ENCODE measurements at places on chromosomes 13 and 19.

DNA sequence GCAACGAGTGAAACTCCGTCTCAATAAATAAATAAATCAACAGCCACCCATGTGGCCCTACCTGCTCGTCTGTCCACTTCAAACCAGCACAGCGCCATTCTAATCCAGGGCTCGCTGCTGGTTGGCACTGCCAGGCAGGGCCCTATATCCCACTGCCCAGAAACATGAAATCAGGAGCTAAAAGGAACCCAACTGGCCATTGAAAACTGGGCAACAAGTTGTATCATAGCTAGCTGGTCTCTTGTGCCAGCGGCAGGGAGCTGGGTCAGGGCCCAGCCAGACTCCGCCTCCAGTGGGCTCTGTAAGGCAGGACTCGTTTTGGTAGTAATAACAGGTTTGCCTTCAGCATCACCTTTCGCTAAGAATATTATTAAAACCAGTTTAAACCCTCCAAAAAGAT is 39.3 kb downstream of the GGACT start:
- DNase-seq: no peak

GRCh38 chr13:75356421-75356820 is 125.5 kb downstream of the TBC1D4 start:
- DNase-seq: no peak

DNA sequence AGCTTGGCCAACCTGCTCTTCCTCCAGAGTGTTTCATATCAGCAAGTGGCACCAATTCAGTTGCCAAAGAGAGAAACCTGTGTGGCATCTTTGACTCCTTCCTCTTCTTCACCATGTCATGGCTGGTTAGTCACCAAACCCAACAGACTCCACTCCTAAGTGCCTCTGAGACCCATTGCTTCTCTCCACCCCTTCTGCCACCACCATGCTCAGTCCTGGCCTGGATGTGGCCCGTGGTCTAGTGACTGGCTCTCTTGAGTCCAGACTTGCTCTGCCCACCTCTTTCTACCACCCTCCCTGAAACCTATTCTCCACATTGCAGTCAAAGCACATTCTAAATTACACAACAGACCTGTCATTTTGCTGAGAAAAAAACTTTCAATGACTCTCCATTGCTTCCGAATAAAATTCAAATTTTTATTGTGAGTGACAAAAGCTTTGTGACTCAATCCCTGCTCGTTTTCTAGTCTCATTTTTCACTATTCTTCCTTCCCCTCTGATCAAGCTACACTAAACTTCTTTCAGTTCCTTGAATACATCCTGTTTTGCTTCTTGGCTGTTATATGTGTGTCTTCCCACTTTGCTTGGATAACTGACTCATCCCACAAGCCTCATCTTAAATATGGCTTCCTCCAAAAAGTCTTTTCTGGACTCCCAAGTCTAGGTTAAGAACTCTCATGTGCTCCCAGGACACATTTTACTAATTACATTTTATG is 12.0 kb upstream of the TNFSF11 start:
- no peak for DNase-seq

DNA sequence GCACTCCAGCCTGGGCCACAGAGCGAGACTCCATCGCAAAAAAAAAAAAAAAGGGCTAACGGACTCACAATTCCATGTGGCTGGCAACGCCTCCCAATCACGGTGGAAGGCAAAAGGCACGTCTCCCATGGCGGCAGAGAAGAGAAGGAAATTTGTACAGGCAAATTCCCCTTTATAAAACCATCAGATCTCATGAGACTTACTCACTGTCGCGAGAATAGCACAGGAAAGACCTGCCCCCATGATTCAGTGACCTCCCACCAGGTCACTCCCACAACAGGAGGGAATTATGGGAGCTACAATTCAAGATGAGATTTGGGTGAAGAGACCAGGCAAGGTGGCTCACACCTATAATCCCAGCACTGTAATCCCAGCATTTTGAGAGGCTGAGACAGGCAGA is 18.7 kb upstream of the NMRK2 start:
- no peak for DNase-seq

DNA sequence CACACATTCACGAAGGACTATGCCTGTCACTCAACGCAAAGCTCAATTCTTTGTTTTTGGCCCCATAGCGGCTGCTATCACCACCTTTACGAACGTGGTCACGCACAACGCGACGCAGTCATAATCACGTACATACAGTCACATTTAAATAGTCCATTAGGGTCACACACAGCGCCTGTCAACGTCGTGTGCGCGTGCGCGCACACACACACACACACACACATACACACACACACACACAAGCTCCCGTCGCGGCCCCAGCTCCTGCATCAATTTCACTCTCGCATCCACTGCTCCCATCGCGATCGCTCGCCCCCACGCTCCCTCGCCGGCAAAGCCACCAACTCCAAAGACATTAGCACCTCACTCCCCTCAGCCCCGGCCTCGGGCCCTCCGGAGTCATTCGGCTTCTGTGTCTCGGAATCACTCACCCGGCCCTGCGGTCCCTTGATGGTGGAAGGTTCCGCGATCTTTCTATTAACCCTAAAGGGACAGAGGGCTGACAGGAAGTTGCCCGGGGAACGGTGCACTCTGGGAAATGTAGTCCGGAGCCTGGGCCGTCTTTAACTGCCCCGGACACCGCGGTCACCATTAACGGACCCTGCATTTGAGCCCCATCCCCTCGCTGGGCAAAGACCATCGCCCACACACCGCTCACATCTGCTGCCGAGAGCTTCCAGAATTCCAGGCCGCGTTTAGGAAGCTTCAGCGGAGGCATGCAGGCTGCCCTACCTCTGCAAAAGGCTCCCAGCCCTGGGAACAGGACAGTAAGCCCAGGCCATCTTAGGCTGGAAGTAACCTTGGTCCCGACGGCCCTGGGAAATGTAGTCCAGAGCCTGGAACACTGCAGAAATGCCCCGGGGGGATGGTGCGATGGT is at the start of gene ZNF790:
ZNF790 (minus strand) TSS at position 482 of the 878 bp plus-strand sequence. CDS start 12,768 bp downstream, outside the sequence.
- DNase-seq: peak; percentile 93

GRCh38 chr13:106089261-106089980 is 446.0 kb downstream of the EFNB2 start:
- DNase-seq: peak; percentile 49

GRCh38 chr13:27147530-27148170 is 24.0 kb downstream of the USP12 start:
- no peak for DNase-seq

Measured in Ammon's horn (tissue), 1 donor.